ENCODE measurements at places on chromosomes 3 and 15. TPM values are rescaled to one million over a fixed set of nuclear protein-coding genes. Genes with fewer than 3 reads are reported as not detected.

- DNase-seq = no peak
Measured at GRCh38 chr3:8154617-8155016, 347.0 kb upstream of the LMCD1 start.

GRCh38 chr15:48966595-48967301 lies 3.0 kb upstream of the SHC4 start:
- no peak for DNase-seq

Gene MTMR10
- 28.1 TPM for total RNA-seq

Gene PCLAF
- 21.2 TPM for total RNA-seq

DNA sequence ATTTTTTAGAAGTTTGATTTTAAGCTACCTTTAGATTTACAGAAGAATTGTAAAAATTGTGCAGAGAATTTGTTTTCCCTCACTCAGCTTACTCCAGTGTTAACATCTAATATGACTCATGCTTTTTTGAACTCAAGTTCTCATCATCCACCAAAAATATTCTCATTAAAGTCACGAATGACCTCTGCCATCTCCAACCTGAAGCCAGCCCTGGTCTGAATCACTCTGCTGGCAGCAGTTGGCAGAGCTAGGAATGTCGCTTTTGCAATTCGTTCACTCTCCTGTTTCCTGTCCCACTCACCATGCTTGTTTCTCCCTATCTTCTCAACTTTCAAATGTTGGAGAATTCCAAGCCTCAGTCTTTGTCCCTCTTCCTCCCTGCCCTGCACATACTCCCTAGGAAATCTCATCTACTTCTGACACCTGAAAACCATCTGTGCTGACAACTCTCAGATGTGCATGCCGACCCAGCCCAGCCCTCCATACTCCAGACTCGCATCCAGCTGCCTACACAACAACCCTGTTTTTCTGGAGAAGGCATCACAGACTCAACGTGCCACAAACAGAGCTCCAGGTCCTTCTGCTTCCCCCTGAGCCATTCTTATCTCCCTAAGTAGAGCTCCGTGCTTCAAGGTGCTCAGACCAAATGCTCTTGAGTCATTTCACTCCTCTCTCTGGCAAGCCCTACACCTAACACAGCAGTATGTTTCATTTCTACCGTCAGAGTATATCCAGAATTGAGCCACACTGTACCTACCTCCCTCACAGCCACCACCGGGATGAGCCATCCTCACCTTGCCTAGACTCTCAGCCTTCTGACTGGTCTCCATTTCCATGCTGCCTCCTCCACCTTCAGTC lies 24.9 kb downstream of the PRR23E start:
- no peak for DNase-seq

DNA sequence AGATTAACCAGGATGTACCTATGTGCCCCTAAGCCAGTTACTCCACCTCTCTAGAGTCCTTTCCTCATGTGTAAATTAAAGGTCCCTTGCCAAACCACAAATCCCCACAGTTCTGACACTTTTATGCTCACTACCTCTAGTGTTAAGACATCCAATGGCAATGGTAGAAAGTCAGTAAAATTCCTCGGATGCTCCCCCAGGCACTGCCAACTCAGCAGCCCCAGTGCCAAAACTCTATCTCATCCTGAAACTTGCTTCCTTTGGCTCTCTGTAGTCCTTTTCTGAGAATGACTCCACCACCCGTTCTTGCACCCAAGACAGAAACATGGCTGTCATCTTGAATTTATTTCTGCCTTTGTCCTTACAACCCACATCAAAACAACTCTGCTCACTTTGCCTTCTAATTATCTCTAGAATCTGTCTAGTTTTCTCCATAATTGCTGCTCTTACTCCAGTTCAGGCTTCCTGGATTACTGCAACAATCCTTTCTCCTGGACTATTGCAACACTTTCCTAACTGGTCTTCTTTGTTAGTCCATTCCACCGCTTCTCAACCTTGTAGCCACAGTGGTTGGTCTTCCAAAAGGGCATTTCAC lies 41.6 kb downstream of the MB21D2 start:
- no peak for DNase-seq

Gene SAMMSON
- total RNA-seq = 0.69 TPM

GRCh38 chr3:171443211-171443957 lies 16.8 kb downstream of the TNIK start:
- DNase-seq = no peak

DNA sequence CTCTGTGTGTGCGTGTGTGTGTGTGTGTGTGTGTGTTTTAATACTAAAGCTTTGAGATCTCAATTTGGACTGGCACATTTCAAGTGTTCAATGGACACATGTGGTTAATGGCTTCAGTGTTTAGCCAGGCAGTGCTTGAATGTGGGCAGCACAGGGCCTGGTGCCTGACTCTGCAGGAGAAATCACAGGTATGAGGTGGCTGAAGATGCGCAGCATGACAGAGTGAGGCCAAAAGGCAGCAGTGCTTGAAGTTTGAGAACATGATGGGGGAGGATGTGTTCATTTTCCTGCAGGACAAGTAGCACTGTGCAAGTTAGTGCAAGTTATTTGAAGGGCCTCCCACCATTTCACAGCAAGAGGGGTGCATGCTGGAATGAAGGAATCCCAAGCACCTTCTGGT lies 620.5 kb upstream of the TBL1XR1 start:
- no peak for DNase-seq

Gene PSTPIP1
- total RNA-seq = 4.3 TPM

Gene DTX3L
- total RNA-seq = 10.6 TPM

GRCh38 chr3:123656691-123657090 lies 71.8 kb upstream of the HACD2 start:
- no peak for DNase-seq

Gene GALNT15
- 2.5 TPM for total RNA-seq

Gene NANOGP8
- 0.89 TPM for total RNA-seq

GRCh38 chr3:159640225-159640624 lies 348.4 kb upstream of the IL12A start:
- DNase-seq = no peak

Gene KIF9
- total RNA-seq = 2.1 TPM

GRCh38 chr15:72690938-72691337 lies 4.9 kb downstream of the BBS4 start:
- no peak for DNase-seq

Gene INKA1
- 6.6 TPM for total RNA-seq

GRCh38 chr3:115187149-115187757 lies 40.2 kb upstream of the ZBTB20 start:
- no peak for DNase-seq

DNA sequence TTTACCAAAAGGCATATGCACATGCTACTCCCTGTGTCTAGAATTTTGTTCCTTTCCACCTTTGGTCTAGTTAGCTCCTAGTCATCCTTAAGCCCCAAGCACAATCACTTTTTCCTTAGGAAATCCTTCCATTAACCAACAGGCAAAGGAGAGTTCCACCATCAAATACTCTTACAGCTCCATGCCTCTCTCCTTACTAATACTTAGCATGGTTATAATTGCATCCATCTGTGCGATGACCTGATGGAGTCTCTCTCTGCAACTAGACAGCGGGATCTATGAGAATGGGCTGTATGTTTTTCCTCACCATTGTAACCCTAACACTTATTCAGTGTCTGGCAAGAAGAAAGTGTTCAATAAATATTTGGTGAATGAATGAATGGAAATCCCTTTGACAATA lies 69.3 kb upstream of the SMAD3 start:
- no peak for DNase-seq

GRCh38 chr3:62364191-62364590 lies 9.2 kb downstream of the FEZF2 start:
- no peak for DNase-seq

DNA sequence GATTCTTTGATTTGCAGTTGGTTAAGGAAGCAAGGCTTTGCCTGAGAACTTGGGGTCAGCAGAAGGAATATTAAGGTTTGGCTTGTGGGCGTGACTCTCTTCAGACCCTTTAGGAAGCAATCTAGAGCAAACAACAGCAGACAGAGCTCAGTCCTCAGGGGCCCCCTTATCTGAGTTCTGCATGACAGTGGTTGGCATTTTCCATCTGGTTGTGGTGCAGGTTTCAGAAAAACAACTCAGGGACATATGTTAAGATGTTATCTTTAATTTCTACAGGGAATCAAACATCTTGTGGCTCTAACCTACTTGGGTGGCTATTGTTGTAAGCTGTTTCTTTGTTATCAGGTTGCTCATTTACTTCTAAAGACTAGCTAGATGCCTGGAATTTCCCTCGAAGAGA lies 141.4 kb downstream of the VPS8 start:
- DNase-seq = no peak

DNA sequence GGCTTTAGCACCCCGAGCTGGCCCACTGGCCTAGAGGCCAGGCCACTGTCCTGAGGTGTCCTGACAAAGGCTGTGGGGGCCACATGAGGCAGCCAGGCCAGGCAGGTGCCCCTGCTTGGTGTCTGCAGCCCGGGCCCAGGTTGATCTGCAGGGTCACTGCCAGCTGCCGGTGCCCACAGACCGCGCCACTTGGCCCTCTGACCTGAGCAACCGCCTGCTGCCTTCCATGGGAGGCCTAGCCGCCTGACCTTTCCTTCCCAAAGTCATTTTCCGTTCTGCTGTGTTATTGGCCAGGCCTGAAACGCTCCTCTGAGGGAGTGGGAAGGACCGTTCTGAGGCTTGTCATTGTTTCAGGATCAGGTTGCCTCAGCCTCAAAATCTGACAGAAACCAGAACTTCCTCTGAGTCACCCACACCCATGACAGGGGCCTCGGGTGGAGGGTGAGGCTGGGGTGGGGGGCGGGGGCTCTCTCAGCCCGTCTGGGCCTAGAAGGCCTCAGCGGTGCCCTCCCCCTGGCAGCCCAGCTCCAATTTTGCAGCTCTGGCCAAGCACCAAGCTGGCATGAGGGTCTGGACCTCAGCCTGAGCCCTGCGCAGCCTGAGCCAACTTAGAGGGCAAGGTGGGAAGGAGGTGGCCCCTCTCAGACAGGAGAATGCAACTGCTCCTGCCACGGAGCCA lies 140.7 kb upstream of the MEF2A start:
- DNase-seq = no peak

Data from skin of body (tissue), 3 donors.